Activated T-cell treated with anti-CD3 and anti-CD28 coated beads, Interleukin-2, amount 50 U/mL, for 1 hour (primary cell): ENCODE measurements at places on chromosomes 13 and 19.

DNA sequence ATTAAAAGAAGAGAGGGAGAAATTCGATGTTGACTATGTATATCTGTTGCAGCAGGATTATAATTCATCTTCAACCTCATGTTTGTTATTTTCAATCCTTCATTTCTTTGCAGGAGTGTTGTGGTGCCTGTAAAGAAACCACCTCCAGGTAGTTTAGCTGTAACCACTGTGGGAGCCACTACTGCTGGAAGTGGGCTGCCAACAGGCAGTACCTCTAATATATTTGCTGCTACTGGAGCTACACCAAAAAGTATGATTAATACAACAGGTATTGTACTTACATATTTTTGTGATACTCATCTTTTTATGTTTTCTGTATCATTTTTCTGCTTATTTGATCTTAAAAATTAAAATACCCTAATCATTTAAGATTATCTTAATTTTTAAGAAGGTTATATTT is 266.5 kb downstream of the NBEA start:
- DNase-seq, result no peak

- no peak for DNase-seq
These were observed 153.9 kb downstream of the TEX29 start for GRCh38 chr13:111474136-111475002.

DNA sequence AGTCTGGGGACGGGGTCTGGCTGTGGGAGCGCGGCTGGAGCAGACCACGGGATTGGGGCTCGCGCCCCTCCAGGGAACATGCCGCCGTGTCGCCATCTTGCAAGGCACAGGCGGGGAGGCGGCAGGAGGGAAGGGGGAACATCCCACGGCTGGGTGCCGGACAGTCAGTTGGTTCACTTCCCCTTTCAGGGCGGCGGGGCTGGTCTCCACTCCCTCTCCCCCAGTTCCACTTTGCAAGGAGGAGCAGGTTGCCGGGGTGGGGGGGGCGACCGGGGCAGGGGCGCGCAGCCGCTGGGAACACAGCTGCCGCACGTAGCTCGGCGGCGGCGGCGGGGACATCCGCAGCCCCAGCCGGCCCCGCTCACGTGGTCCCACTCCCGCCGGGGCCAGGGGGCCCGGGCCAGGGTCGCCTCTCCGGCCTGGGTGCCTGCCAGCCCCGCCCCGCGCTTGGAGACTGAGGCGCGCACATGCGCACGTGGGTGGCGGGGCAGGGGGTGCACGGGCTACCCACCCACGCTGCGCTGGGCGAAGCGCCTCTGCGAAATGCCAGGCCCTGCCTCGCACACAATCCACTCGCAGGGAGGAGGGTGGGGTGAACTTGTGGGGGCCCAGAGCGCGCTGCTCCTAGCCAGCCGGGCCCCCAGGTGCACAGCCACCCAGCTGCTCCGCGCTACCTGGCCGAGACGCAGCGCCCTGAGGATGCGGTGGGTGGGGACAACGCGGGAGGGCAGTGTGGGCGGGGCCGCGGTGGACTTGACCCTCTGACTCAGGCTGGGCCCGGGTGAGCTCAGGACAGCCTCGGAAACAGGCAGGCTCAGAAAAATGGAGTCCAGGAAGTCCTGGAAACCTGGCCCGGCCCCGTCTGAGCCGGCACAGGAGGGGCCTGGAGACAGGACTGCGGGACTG is 6.4 kb downstream of the KLF16 start:
- DNase-seq, result peak; percentile 61

DNA sequence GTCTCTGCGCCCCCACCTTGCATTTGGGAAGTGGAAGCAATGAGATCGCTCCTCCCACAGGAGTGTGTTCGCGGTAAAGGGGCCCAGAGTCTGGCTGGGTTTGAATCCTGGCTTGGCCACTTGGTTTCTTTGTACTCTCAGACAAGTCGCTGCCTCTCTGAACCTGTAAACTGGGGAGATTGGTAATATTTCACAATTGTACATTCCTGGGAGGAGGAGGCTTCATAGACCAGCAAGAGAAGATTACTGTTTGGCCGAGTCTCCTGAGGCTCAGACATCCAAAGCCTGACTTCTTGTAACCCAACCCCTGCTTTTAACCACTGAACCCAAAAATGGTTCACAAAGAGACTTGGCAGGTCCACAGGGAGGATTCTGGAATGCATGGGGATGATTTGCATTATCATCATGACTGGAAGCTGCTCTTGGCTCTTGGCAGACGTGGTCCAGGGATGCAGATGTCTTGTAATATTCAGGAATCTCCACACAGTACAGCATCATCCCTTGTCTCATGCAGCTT is 13.6 kb upstream of the STRN4 start:
- DNase-seq, result no peak

DNA sequence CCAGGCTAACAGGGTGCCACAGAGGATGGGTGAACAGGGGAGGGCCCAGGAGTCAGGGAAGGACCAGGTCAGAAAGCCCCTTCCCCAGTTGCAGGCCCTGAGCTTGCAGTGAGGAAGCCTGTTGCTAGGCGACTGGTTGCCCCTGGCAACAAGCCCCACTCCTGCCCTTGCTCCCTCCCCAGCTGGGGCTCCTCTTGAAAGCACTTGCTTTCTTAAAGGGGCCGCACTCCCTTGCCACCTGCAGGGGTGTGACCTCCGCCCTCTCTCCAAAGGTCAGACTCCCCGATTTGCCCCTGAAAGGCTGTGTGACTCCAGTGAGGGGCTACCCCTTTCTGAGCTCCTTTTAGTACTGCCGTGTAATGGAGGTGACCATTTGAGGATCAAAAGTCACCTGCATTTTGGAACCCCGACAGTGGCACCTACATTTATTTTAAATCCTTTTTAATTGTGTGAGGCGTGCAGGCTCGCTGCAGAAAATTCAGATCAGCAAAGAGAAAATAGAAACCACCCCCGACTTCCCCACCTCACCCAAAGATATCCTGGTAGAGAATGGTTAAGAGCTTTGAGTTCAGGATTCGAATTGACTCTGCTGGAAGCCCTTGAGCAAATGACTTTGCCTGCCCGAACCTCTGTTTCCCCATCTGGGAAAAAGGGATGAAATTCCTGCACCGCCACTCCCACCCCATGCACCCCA is 4.8 kb downstream of the FCHO1 start:
- DNase-seq, result no peak

DNA sequence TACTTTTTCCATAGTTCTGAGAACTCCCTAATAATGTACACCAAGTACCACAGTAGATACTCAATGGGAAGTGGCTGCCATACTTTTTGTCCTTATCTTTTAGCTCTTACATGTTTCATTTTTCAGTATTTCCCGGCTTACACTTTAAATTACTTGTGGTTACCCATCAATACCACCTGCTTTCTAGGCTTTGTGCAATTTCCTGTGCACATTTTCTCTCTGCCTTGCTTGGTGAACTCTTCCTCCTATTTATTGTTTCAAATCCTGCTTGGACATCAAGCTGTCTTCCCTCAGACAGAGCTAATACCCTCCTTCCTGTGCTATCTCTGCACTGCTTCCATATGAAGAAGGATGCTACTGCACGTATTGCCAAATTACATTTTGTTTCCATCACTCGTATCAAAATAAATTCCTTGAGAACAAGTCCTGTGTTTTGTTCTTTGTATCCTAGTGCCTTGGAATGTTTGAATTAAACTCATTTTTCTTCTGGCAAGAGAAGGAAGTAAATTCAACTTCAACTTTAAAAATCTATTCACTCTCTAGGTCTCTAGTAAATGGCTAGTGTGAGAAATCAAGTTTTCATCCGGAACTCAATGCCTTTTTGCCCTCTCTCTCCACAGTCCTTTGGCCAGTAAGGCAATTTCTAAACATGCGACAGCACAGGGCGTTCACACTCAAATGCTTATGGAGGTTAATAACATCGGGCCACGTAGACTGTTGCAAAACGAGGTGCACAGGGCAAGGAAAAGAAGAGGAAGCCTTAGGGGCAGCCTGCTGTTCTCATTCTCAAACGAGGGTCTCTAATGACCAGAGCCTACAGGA is 5.6 kb downstream of the ZAR1L start:
- no peak for DNase-seq

DNA sequence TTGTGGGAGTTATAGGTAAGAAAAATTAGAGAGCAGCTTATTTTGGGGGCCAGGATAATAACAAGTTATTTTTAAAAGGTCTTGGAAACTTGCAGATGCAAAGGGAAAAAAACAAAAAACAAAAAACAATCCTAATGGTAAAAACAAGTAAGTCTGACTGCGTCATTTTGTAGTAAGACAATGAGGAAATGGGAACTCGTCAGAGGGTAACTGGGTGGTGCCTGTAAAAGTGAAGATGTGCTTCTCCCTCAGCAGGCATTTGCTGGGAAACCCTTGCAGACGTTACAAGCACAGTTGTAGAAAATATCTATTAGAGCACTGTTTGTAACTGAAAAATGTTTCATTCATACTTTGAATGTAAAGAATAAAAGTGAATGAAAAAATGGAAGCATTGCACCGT is 2.2 kb upstream of the TNFSF13B start:
- DNase-seq, result no peak
